ENCODE measurements at places on chromosomes 4 and X. TPM values are rescaled to one million over a fixed set of nuclear protein-coding genes. Genes with fewer than 3 reads are reported as not detected.

GRCh38 chrX:79133904-79134303, 10.6 kb upstream of the GPR174 start:
- DNase-seq: no peak

DNA sequence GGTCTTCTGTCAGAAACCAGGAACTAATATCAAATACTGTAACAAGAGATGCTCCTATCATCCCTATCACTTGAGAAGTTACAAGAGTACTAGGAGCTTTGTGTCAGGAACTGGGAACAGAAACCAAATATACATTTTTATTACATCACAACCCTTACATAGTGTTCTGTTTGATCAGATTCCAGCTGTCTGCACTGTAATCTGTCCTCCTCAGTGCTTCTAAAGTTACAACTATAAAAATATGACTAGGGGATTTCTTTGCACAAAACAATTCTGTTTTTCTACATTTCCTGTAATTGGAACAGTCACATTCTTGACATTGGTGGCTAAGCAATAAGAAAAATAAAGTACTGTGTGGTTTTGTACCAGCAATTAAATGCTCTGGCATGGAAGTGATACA, 686.0 kb downstream of the PDHA2 start:
- no peak for DNase-seq

- no peak for DNase-seq
These were observed 14.1 kb downstream of the PDS5A start for GRCh38 chr4:39963656-39964055.

GRCh38 chr4:9994246-9994847, 26.9 kb downstream of the SLC2A9 start:
- no peak for DNase-seq

The NPY5R gene
- not detected for total RNA-seq

The SSX3 gene
- not detected for total RNA-seq

DNA sequence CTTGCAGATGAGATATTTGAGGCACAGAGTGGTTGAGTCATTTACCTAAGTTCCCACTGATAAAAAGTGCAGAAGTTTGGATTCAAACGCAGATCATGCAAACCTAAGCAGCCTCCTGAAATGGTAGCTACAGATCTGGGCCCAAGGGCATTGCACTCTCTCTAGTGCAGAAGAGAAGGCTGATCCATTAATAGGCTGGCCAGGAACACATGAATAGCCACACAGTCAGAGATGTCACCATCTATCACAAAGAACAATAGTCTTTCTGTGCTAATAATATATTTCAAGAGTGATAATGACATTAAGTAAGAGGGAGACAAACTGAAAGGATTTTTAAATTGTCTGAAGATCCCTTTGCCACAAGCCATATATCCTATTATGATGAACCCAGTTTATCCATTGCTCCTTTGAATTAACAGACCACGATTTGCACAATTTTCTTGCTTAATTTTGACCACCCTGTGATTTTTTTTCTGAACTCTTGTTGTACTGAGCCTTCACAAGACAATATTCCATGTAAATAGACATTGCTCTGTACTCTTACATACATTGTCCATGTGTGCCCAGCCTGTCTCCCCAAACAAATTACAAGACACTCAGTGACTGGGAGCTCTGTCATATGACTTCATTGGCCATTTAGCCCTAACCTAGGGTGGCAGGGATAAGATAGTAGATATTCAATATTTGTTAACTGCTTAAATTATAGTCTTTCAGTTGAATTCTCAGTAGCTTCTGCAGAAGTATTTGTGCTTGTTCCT, 112.4 kb upstream of the RBPJ start:
- DNase-seq: no peak

DNA sequence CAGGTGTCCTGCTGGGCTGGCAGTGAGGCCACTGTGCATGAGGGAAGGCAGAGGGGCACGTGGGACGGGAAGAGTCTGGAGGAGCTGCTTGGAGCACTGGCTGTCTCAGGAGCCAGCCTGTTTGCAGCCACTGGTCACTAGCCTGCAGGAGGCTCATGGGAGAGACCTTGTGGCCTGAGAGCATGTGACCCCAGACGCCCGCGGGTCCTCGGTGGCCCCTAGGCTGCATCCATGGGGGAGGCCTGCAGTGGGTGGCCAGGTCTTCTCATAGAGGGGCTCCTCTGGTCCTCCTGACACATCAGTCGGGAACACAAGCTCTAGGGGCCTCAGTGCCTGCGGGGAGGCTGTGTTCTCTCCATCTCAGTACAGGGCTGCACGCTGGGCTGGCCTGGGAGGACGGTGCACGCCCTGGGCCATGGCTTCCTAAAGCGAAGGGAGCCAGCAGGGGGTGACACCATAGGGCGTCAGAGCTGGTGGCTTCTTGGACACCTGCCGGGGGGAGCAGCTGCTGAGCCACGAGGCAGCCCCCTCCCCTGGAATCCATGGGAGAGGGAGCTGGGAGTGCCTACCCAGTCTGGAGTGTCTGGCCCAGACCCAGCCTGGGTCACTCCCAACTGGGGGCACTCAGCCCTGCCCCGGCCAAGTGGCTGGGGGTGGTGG, 12.3 kb downstream of the NAT8L start:
- DNase-seq: no peak

- no peak for DNase-seq
These were observed 31.4 kb upstream of the CHRNA9 start for GRCh38 chr4:40303751-40304150.

DNA sequence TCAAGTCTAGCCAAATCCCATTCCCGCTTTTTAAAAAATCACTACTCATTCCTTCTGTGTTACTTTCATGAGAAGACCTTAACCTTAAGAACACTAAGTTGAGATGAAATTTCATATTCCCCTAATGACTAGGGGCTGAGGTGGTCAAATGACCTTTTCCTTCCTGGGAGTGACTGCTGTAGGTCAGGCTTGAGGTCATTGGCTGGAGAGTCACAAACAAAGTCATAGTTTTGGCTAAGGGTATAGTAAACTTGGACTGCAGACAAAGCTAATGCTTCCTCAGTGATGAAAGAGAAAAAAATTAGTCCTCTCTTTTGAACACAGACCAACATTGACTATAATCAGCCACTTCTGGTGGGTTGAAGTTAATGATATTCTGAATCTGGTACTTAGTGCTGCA, 16.0 kb upstream of the FGF2 start:
- no peak for DNase-seq

- DNase-seq: no peak
These were observed 1.2 kb downstream of the RASL11B start for GRCh38 chr4:52863324-52863723.

GRCh38 chrX:20271730-20272129, 5.0 kb upstream of the RPS6KA3 start:
- DNase-seq: no peak

DNA sequence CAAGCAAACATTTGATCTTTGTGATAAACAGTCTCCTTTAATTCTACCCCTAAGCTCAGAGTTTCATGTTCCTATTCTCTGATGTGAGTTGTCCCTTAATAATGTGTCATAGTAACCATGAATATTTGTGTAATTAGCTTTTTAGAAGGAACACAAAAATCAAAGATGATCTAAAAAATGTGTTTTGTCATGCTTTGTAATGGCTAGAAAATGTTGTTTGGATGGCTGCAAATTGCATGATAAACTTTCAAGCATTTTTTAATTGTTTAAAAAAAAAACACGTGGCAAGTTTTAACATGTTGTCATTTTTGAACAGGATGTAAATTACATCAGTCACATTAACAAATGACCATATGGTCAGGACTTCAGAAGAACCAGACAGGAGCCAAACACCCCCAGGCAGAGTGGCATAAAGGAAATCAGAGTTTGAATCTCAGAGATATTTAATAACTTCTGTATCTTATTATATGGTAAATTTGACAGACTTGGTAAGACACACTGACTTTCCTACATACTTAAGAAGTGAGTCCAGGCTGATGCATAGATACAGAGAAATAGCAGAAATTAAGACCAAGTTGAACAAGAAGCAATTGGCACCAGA, 223.9 kb upstream of the VEGFC start:
- no peak for DNase-seq

The KCTD8 gene
- not detected for total RNA-seq

DNA sequence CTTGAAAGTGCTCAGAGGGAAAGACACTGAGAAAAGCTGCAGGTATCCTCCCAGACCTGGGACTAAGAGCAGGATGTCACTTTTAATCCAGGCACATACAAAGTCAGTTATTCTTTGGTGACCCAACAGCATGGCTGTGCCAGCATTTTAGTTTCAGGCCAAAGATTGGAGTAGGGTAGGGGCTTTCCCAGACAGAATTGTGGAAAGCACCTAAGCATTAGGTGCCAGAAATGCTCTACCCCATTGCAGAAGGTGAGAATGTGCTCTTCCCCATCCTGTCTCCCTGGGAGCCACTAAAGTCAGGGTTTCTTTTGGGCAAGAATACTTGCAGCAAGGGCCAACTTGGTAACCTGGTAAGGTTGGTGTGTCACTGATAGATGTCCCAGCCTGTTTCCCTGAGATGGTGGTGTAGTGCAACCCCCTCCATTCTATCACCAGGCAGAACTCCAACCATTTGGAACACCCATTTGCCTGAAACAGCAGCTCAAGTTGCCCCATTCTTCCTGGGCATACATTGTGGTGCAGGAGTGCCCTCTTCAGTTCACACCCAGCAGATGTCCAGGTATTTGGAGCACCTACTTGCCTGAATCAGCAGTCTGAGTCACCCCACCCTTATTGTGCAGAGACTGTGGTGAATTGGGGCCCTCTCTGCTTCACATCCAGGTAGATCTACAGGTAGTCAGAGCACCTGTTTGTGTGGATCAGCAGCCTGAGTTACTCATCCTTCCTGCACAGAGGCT, 183.5 kb downstream of the ZC4H2 start:
- DNase-seq: no peak

- DNase-seq: no peak
These were observed 289.8 kb upstream of the STS start for GRCh38 chrX:6857749-6858148.

DNA sequence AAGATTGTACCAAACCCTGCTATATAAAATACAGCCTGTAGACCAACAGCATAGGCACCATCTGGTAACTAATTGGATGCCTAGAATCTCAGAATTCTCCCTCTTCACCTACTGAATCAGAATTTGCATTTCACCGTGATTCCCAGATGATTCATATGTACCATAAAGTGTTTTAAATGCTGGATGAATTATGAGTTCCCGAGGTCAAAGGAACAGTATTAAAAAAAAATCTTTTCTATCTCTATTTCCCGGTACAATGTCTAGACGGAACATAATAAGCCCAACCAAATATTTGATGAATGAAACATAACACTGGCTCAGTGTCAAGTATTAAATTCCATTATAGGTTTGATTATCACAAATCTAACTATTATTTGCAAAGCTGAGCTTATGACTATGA, 280.0 kb downstream of the ANKRD50 start:
- no peak for DNase-seq

DNA sequence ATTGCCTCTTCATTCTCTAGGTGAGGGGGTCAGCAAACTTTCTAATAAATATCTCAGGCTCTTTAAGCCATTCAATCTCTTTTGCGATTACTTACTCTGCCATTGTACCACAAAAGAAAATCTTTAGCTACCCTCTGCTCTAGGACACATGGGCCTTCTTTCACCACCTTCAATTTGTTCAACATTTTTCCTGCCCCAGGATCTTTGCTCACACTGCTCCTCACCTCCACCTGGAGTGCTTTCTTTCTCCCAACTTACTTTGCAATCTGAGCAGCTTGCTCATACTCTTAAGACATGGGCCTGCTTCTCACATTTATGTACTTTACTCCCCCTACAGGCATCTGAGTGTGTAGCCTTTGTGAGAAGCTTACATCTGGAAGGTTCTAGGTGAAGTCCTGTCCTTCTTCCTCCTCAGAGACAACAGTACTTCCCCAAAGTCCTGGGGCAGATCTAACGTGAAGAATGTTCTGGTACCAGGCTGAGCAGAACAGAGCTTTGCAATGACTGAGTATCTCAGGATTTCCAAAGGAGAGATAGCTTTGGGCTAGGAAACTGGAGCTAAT, 55.0 kb upstream of the PRDM5 start:
- peak; percentile 33 for DNase-seq

DNA sequence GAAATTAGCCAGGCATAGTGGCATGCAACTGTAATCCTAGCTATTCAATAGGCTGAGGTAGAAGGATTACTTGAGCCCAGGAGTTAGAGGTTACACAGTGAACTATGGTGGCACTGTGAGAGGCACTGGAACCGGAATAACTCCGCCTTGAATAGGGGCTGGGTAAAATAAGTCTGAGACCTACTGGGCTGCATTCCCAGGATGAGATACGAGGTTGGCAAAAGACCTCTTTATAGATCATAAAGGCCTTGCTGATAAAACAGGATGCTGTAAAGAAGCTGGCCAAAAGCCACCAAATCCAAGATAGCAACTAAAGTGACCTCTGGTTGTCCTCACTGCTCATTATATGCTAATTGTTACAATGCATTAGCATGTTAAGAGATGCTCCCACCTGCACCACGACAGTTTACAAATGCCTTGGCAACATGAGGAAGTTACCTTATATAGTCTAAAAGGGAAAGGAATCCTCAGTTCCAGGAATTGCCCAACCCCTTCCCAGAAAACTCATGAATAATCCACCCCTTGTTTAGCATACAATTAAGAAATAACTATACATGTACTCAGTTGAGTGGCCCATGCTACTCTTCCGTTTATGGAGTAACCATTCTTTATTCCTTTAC, 88.6 kb downstream of the CENPC start:
- no peak for DNase-seq

GRCh38 chr4:119139311-119139710, 3.7 kb downstream of the MYOZ2 start:
- DNase-seq: no peak

DNA sequence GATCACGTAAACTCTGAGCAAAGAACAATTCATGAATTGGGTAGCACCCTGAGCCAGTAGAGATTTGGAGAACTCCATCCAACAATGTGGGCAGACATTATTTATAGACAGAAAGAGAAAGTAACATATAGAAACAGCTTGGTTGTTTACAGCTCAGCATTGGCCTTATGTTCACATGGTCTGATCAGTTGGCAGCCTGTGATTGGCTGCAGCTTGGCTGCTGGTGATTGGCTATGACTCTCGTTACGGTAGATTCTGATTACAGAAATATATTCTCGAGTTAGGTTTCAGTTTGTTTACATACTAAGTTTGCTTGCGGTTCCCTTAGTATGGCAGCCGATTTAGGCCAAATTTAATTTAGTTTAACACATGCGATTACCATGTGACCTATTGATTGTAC, 663.4 kb downstream of the RAPGEF2 start:
- DNase-seq: no peak

- no peak for DNase-seq
These were observed 335.9 kb upstream of the AADAT start for GRCh38 chr4:170425521-170426143.

The L1CAM gene
- total RNA-seq: 7.5 TPM
